ENCODE measurements at places on chromosomes 7 and 10.

- DNase-seq: no peak
These were observed 186.3 kb upstream of the KCTD7 start for GRCh38 chr7:66442385-66442784.

GRCh38 chr7:124497176-124497575 lies 268.4 kb downstream of the GPR37 start:
- no peak for DNase-seq

DNA sequence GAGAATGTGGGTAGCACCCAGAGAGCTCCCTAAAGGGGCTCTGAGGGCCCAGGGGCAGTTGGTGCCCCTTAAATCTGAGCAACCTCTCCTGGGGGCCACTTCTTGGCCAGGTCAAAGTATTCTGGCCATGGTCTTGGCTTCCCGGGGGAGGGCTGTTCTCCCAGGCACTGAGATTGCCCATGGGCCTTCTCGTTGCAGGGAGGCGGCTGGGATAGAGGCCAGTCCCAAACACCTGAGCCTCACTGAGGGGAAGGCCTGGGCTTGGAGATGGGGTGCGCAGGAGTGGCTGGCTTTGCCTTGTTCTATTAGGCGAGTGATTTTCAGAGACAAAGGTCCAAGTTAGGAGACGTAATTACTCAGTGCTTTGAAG lies 33.5 kb downstream of the ZNF783 start:
- DNase-seq: no peak

- DNase-seq: no peak
These were observed 3.4 kb upstream of the PIP4K2A start for GRCh38 chr10:22717728-22718127.

- DNase-seq: no peak
These were observed 33.3 kb upstream of the EBLN1 start for GRCh38 chr10:22250897-22251660.

- no peak for DNase-seq
These were observed 106.2 kb upstream of the INHBA start for GRCh38 chr7:41809116-41809515.

- no peak for DNase-seq
These were observed 163.4 kb downstream of the ATE1 start for GRCh38 chr10:121764233-121764942.

DNA sequence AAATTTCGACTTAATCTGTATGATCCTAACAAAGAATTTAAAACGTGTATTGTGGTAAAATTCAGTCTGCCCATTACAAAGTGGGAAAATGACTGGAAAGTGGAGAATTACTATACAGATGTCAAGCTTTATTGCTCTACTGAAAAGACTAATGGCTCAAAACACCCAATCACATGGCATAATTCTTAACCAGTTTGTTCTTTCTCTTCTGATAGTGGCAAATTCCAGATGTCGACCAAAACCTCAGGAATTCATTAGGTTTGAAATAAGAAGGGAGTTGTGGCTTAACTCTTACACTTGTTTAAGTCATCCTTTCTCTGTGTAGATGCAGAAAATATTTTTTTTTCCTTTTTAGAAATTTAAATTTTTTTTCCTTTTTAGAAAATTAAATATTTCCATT lies 1254.9 kb upstream of the LRRN3 start:
- no peak for DNase-seq

DNA sequence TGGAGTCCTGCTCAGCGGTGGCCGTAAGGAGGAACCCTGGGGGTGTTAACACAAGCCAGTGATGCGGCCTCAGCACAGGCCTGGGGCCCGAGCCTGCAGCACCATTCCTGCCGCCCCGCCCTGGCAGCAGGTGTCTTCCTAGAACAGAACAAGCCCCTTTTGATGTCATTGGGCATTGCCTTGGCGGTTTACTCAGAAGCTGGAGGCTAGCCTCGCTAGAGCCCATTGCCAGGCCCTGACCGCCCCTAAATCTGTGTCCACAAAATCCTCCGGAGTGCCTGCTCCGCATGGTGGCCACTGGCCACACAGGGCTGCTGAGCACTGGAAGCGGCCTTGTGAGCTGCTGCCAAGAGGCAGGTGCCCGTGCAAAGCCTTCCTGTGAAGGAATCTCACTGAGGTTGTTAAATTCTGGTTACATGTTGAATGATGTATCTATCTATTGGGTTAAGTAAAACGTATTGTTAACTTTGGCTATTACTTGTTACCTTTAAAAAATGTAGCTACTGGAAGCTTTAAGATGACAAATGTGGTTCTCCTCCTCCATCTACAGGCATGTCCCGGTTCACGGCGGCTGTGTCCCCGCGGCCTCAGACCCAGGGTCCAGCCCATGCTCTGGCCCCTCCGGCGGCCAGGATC lies 1.2 kb upstream of the INPP5A start:
- DNase-seq: no peak

DNA sequence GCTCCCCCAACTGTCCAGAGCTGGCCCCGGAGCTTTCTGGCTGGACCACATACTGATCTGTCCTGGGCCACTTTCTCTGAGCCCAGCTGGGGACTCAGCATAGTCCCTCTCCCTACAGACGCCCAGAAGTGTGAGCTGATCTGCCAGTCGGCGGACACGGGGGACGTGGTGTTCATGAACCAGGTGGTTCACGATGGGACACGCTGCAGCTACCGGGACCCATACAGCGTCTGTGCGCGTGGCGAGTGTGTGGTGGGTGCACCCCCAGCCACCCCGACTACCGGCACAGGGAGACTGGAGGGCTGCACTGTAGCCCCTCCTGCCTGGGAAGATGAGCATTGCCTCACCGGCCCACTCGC lies 41.8 kb downstream of the TBATA start:
- no peak for DNase-seq

DNA sequence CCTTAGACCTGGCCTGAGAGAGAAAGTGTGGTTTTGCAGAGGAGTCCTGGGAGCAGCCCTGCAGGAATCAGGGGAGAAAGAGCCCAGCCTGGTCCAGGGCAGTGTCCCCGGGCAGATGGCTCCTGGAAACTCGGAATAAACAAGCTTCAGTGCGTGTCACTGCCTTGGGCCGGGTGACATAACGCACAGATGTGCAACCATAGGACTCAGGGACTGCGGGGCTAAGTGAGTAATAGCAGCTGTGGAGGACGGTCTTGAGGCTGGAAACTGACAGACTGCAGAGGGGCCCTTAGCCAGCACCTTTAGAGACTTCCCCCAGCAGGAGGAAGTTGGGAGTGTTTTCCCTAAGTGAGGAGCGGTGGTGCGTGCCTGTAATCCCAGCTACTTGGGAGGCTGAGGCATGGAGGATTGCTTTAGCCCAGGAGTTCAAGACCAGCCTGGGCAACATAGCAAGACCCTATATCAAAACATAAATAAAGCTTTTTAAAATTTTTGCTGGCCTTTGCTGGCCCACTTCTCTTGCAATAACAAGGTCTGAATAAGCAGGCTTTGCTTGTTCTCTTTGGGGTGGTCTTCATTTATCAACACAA lies 5.3 kb upstream of the CLIP2 start:
- DNase-seq: no peak

- no peak for DNase-seq
These were observed 114.0 kb downstream of the PARP12 start for GRCh38 chr7:139948587-139949335.

GRCh38 chr7:65268782-65269149 lies 104.9 kb upstream of the ZNF92 start:
- DNase-seq: no peak

GRCh38 chr10:60645980-60646379 lies 132.3 kb upstream of the CDK1 start:
- no peak for DNase-seq

GRCh38 chr10:125882596-125882995 lies 1.5 kb upstream of the DHX32 start:
- DNase-seq: no peak

DNA sequence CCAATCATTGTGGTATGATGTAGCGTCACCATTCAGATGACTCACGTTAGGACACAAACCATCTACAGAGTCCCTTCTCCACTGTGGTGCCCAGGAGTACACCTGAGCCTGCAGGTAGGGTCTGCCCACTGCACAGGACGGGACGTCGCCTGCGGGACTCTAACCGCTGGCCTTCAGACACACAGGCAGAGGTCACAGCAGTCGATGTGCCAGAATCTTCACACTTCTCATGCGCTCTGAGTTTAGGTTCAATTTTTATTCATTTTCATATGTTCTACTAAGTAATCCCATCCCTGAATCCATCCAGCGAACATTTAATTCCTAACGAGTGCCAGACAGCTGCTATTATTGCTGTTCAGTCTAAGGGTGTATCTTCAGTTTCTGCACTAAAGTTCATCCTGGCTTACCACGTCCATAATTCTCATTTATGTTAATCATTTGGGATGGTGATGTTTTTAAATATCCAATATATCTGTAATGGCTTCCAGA lies 73.3 kb downstream of the CXCL12 start:
- DNase-seq: no peak

GRCh38 chr10:1114719-1115606 lies 58.8 kb downstream of the WDR37 start:
- DNase-seq: no peak

GRCh38 chr7:31783221-31783620 lies 96.2 kb downstream of the PPP1R17 start:
- no peak for DNase-seq

- DNase-seq: no peak
These were observed 10.2 kb downstream of the ZC3HAV1 start for GRCh38 chr7:139099172-139099947.

DNA sequence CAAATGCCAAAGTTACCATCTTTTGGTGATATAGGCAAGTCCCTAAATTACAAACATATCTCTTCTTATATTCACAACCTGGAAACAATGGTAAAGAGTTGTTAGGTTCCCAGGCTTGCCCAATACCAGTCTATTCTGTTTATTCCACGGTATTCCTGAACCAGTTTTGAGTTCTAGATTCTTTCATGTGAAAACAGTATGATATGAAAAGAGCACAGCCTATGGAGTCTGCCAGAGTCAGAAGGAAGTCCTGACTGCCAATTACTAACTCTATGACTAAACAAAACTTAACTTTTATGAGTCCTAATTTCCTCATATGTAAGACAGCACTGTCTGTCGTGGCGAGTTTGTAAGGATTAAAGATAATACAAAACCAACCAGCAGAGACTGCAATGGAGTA lies 5.6 kb downstream of the ABI1 start:
- DNase-seq: no peak

DNA sequence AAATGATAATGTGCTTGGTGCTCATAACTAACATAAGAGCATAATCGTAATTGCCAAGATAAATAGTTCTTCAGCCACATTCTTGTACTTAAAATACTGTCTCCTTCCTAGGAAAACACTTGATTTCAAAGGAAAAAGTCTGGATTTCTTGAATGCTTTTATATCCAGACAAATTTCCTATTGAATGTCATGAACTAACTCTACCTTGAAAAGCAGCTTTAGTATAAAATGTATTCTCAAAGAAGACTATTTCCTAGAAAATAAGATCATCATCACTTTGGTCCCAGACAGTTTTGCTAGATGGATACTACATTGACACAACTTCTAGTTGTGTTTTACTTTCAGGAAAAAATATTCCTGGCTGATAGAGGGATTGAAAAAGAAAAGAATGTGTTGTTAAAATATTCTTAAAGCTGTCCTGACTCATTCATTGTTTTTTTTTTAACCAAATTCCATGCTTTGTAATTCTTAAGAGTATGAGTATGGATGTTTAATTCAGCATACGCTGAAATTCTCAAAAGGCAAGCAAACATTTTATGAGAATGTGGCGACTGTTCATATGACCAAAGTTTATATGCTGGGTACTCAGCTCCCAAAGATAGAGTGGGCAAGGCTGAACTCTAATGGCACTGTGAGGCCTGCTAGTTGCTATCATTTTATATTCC lies 106.1 kb downstream of the PPP1R3A start:
- no peak for DNase-seq

GRCh38 chr10:113959383-113959760 lies 84.3 kb upstream of the ADRB1 start:
- no peak for DNase-seq

GRCh38 chr7:11625669-11626068 lies 206.3 kb downstream of the THSD7A start:
- DNase-seq: no peak

DNA sequence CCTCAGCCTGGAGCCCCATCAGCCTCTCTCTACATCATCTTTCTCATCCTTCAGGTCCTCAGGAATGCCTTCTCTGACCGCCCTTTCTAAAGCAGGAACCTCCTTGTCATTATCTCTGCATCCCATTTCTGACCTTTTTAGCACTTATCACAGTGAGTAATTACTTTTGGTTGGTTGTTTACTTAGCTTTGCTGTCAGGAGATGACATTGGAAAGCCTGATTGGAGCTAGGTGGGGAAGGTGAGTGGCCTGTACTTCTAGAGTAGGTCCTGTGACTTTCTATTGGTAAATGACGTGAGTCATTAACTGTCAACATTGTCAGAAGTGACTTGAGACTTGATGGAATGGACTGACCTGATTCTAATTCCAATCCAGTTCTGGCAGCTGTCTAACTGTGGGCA lies 9.3 kb upstream of the SLC25A13 start:
- DNase-seq: no peak

DNA sequence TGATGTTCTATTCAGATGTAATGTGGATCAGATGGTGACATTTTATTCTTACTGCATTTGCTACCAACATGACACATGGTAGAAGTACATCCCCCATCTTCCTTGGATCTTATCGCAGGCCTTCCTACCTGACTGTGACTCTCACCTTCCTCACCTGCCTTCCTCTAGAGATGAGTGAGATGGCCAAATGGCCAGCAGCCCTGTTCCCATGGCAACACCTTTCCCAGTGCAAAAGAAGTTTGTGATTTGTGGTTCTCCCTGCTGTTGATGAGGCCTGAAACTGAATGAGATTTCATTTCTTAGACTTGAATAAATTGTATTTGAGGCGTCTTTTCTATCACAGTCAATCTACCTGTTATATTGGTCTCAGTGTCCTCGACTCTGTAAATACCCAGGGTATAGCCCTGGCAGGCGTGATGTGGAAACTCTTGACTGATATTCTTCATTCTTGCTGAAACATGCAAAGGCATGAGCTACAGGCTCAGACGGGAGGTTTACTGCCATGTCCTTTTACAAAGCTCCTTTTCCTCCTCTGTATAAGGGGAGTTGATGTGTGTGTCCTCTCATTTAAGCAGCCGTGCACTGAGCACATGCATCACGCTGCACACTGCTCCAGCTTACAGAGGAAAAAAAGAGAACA lies 440.7 kb upstream of the AKR1E2 start:
- no peak for DNase-seq

- no peak for DNase-seq
These were observed 21.5 kb upstream of the EPHB6 start for GRCh38 chr7:142833174-142834048.

- DNase-seq: peak; percentile 66
These were observed 15.3 kb downstream of the KCNH2 start for GRCh38 chr7:150962553-150963399.

All from stimulated activated CD4-positive, alpha-beta T cell treated with anti-CD3 and anti-CD28 coated beads, Interleukin-4, amount 100 ng/mL, for 1 hour (primary cell).